ENCODE measurements at places on chromosomes 5 and 9.

DNA sequence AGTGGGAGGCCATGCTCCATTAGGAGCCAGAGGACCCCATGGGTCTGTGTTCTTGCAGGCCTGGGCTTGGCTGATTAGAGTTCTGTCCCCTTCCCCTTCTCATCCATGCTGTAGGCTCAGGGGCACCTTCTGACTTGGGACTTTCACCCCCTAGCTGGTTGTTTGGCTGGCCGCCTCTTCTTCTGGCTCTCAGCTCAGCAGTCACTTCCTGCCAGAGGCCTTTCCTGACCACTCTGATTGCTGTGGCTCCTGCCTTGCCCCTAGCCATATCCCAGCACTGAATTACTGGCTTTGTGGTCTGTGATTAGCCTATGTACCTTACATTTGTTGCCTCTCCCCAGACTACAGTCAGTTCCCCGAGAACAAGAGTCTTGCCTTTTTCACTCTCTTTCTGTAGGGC, 14.6 kb downstream of the ENTREP1 start:
- DNase-seq = no peak

GRCh38 chr9:4553951-4554381, 63.7 kb downstream of the SLC1A1 start:
- DNase-seq = no peak

DNA sequence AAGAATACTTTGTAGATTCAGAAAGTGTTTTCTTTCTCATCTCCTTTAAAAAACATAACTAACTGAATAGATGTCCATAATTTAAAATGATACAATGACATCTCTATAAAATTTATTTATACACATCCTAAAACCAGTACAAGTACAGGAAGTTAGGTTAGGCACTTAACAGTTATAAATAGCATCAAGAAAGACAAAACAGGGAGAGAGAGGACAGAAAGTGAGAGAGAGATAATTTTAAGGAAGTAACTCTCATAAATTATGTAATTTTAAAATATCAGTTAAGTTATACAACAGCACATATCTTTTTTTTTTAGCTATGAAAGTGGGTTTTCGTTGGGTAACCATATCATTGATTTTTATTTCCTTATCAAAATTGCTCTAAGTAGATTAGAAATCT, 1068.6 kb downstream of the TAF11L14 start:
- DNase-seq = no peak

- DNase-seq = peak; percentile 64
Measured at GRCh38 chr9:33163433-33164137, 3.6 kb downstream of the B4GALT1 start.

GRCh38 chr9:83622939-83623678, at the start of gene IDNK:
IDNK (plus strand) TSS chr9:83623143; CDS start chr9:83623172, 29 bp downstream.
- DNase-seq = peak; percentile 81

DNA sequence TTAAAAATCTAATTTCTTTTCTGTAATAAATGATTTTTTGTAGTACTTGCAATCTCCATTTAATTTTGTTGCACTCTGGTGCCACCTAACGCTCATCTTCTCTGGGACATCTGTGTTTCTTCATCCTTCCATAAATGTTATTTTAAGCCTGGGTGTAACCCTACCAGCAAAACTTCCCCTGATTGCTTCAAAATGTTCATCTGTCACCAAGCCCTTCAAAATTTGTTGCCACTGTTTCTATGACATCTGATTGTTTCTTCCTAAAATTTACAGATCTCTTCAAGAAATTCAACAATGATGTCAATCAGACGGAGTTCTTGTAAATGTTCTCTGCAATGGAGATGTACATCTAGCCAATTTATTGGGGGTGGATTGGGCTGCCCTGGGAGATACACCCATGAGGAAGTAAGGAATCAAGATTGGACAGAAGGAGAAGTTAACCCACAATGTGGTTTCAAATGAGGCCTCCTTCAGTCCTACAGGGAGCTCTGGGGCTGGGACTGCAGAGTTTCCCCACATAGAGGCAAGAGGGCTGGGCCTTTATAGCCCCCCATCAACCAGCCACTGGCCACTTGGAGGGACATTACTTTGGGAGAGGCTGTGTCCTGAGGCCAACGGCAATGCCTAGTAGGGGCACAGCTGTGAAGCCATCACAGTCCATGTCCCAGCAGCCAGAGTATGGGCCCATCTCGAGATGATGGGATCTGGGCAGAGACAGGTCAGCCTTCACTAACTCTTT, 23.3 kb downstream of the MCTP1 start:
- DNase-seq = peak; percentile 36

DNA sequence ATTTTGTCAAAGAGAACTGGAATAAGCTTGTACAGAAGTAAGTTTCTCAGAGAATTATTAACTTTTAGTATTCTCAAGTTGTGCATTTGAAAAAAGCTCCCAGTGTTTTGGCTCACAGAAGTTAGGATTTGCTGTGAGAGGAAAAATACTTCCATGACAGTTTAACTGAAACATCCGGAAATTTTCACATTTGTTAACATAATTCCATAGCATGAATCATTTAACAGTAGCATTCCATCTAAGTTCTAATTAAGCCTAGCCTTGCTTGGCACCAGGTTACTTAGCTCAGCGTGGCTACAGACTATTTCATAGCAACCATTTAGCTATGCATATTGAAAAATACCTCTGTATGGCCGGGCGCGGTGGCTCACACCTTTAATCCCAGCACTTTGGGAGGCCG, 90.8 kb downstream of the LNPEP start:
- DNase-seq = no peak

DNA sequence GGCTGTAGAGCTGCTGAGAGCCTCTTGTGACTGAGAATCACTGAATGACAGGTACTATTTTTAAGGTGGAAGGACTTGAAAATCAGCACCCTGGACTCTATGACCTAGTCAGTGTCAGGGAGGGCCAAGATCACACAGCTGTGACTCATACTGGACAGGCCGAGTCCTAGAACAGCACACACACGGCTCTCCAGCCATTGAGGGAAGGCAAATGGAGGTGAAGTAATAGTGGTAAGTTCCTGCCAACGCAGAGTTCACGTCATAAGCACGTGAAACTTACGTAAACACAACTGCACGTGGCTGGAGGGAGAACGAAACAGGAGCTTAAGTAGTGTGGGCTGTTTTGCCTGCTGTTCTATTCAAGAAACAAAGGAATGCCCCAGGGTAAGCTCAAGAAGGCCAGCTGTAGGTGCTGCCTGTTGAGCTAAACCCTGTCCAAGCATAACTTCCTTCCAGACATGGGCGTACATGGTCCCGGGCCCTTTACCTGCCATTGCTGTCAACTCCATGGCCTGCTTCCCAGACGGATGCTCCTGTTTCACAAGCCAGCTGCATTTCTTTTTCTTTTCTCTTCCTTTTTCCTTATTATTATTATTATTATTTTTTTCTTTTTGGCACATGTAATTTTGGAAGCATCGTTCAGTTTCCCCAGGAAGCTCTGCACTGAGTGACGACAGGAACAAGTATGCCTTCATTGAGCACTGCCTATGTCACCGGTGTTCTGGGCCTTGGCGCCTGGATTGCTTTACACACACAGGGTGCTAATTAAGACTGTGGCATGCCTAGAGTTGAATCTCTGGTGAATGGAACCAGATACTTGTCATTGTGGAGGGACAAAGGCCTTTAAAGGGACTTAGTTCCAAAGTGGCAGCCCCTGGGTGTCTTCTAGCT, 10.2 kb upstream of the LCP2 start:
- peak; percentile 26 for DNase-seq

GRCh38 chr9:103078581-103078980, 83.4 kb downstream of the CYLC2 start:
- DNase-seq = no peak

- DNase-seq = no peak
Measured at GRCh38 chr9:130110166-130110565, 56.5 kb downstream of the GPR107 start.

- no peak for DNase-seq
Measured at GRCh38 chr5:111779922-111780292, 22.9 kb upstream of the NREP start.

- peak; percentile 49 for DNase-seq
Measured at GRCh38 chr5:154756009-154756867, 1.1 kb downstream of the LARP1 start.

GRCh38 chr9:33043671-33044070, 18.6 kb downstream of the DNAJA1 start:
- DNase-seq = no peak

GRCh38 chr5:98917433-98917832, 11.4 kb downstream of the CHD1 start:
- DNase-seq = no peak

GRCh38 chr9:136568288-136569081, 22.6 kb upstream of the NOTCH1 start:
- DNase-seq = no peak

DNA sequence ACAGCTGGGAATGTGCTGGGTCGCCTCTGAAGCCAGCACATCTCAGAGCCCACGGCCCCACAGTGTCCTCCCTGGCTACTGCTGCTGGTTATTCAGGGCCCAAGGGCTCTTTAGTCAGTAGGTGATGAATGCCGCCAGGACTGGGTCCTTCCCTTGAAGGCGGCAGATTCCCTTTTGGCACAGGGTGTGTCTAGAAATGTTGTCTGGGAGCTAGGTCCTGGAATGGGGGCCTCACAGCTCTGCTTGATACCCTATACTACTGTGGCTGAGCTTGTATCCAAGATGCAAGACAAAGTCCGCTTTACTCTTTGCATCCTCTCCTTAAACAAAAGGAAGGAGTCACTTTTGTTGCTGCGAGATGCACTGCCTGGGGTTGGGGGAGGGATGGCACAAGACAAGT, 33.1 kb downstream of the MEGF9 start:
- DNase-seq = no peak

DNA sequence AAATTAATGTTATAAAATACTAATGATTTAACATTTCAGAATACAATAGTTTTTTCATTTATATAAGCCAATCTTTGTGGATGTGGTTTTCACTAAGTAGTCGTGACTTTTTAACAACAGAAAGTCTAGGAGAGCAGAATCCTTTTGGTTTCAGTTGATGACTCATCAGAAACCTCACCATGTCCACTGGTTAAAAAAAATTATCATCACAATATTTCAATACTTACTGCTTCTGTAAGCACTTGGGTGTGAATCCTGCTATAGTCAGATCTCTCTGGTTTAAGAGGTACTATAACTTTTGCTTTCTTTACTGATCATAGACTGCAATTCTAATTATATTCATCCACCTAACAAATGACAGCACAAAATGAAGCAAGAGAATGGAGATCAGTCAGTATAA, 77.2 kb downstream of the MRPS30 start:
- no peak for DNase-seq

GRCh38 chr5:14148483-14148882, 5.3 kb downstream of the TRIO start:
- DNase-seq = no peak

DNA sequence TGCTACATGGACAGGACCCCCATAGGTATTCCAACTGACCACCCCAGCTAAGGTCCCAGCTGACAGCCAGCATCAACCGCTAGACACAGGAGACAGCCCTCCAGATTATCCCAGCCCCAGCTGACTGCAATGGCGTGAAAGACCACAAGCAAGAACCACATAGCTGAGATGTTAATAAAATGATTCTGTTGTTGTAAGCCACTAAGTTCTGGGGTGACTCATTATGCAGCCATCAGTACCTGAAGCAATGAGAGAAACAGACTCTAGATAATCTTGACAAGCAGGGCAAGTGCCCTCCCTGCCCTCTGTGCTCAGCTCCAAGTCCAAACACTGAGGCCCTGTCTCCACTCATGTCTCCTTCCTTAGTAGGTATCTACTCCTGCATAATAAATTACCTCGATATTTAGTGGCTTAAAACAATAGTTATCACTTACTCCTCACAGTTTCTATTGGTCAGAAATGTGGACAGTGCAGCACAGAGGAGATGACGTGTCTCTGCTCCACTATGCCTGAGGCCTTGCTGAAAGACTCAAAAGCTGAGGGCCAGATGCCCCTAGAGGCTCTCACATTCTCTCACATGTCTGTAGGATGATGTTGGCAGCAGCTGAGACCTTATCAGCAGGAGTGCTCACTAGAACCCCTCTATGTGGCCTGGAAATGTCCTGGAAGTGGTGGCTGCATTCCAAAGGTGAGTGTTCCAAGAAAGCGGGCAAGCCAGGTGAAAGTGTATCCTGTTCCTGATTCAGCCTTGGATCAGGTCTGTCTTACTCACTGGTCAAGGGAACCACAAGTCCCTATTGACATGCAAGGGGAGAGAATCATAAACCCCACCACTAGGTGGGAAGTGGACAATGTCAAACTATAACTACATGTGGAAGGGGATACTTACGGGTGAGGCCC, 2.5 kb downstream of the MGAT1 start:
- no peak for DNase-seq

GRCh38 chr9:114155995-114156656, 789 bp downstream of the COL27A1 start:
- no peak for DNase-seq

GRCh38 chr5:167245868-167246267, 1045.6 kb upstream of the WWC1 start:
- DNase-seq = peak; percentile 64

- peak; percentile 52 for DNase-seq
Measured at GRCh38 chr5:181052672-181053487, 12.8 kb downstream of the BTNL9 start.

- no peak for DNase-seq
Measured at GRCh38 chr9:69542942-69543704, 129.0 kb downstream of the APBA1 start.

GRCh38 chr5:136205941-136206340, 13.0 kb upstream of the SMIM32 start:
- DNase-seq = no peak

DNA sequence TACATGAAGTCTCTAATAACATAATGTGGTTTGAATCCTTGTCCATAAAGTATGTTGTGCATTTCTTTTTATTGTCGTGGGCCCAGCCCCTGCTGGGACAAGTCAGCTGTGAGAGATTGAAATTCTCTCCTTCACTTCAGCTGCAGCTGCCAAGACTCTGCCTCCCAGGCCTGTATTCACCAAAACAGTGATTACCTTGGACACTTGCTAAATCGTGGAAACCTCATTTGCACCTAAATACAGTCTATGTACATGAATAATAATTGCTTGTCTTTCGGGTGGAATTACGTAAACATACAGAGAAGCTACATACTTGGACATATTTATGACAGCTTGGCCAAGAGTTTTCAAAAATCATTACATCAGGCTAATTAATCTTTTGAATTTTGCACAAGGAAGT, 898.5 kb upstream of the SEMA6A start:
- DNase-seq = no peak

DNA sequence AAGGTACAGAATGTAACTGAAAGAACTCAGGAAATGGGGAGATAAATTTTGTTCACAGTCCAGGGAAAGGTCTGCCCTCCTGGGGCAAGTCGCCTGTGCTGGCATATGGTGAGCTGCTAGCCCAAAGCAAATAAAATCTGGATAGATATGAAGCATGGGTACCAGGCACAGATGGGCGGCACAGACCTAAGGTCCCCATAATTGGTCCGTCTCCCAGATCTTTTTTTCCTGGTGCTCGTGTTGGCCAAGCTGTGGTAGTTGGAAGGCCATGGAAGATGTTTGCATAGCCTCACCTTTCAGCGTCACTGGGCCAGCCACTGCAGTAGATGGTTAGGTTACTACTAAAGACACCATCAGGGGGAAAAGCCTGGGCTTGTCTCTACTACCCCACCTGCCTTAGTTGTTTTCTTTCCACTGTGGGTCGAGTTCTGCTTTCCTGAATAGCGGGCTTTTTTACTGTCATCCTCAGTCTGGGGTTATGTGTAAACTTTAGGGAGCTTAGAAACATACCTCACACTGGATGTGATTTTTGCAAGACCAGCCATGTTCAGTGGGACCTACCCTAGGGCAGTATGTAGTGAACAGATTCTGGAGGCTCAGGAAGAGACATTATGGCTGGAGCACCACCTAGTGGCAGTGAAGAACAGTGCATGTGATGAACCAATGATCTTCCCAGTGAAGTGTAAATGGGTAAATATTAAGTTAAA, 24.2 kb upstream of the GLRX start:
- peak; percentile 72 for DNase-seq

Measured in T47D (cell line).